ENCODE measurements at places on chromosomes 5 and 9.

DNA sequence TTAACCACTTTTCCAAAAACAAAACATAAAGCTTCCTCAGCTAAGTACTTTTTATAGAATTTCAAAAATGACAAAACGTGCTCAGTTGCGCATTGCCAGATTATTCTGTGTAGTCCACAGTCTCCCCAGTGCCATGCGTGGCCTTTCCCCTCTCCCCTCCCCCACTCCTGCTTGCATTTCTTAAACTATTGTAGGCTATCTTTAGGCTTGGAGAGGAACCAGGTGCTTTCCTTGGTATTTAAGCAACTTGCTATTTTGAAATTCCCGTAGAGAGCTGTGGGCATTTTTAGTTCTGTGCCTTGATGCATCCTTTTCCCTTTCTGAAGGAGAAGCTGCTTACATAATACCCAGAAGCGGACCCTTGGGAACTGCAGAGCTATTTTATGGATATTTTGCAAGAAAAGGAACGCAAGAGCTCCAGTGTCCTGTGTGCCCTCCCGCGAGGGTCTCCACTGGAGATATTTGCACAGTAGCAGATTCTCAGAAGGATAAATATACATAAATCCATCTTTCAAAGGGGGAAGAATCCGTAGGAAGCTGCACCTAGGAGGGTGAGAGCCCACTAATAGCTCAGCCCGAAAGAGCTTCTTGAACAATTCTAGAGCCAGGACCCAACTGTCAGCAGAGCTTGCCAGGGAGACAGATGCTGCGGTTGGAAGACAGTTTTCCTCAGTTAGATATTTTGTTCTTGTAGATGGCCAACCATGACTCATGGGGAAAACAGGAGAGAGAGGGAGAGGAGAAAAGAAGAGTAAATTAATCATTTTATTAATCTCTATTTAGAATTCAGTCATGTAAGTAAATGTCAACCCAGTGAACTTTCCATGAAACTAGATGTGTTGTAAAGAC lies 1298.3 kb upstream of the WWC1 start:
- no peak for DNase-seq

GRCh38 chr5:109739741-109740728 lies 50.3 kb downstream of the MAN2A1 start:
- no peak for DNase-seq

GRCh38 chr5:131810510-131811249 lies 13.9 kb upstream of the FNIP1 start:
- no peak for DNase-seq

GRCh38 chr9:7095058-7095457 lies 337.3 kb downstream of the KDM4C start:
- DNase-seq, result no peak

GRCh38 chr5:136810261-136810801 lies 445.0 kb upstream of the TRPC7 start:
- DNase-seq, result no peak

- DNase-seq, result no peak
Measured at GRCh38 chr5:106801554-106801953, 869.2 kb downstream of the EFNA5 start.

DNA sequence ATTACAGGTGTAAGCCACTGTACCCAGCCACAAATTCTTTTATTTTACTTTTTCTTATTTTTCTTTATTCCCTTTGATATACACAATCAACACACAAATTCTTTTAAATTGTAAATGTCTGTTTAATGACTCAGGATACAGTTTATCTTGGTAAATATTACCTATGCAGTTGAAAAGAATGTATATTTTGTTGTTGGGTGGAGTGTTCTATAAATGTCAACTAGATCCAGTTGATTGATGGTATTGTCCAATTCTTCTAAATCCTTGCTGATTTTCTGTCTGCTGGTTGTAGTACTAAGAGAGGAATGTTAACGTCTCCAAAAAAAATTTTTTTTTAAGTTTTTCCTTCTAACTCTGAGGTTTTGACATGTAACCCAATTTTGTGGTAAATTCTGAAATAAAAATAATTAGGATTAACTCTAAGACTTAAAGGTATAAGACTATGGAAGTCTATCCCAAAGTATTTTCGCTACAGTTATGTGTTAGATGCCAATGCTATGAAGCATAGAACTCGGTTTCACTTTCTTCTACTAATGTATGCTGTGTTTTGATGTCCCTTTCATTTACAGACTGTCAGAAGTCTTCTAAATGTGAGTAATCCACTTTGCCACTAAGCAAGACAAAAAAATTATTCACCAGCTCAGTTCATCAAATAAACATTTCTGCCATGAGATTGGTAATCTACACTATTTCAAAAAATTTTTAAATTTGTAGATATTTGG lies 720.2 kb upstream of the C9orf72 start:
- no peak for DNase-seq
